Amygdala (tissue), 56 donors: ENCODE measurements at places on chromosomes 2 and 18.

GRCh38 chr2:12709207-12709522, 7.6 kb upstream of the TRIB2 start:
- no peak for DNase-seq

DNA sequence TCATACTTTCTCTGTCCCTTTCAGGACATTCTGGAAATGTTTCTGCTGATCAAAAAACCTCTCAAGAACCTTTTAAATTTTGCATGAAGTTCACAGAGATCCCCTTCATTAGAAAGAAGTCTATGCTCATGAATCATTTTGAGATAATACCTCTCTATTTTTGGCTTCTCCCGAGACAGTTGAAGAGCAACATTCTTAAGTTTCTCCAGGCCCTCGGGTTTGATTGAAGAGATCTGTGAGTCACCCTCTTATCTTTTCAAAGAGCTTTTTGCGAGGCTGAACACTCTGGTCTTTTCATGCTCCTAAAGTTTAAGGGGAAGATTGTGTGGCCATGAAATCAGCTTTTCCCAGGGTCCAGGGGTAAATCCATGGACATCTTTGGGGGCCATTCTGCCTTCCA, 354.2 kb downstream of the FBXO15 start:
- DNase-seq = no peak

- no peak for DNase-seq
Measured at GRCh38 chr2:239226677-239227581, 173.9 kb downstream of the HDAC4 start.

- no peak for DNase-seq
Measured at GRCh38 chr2:239029958-239030357, 182.1 kb downstream of the TWIST2 start.

DNA sequence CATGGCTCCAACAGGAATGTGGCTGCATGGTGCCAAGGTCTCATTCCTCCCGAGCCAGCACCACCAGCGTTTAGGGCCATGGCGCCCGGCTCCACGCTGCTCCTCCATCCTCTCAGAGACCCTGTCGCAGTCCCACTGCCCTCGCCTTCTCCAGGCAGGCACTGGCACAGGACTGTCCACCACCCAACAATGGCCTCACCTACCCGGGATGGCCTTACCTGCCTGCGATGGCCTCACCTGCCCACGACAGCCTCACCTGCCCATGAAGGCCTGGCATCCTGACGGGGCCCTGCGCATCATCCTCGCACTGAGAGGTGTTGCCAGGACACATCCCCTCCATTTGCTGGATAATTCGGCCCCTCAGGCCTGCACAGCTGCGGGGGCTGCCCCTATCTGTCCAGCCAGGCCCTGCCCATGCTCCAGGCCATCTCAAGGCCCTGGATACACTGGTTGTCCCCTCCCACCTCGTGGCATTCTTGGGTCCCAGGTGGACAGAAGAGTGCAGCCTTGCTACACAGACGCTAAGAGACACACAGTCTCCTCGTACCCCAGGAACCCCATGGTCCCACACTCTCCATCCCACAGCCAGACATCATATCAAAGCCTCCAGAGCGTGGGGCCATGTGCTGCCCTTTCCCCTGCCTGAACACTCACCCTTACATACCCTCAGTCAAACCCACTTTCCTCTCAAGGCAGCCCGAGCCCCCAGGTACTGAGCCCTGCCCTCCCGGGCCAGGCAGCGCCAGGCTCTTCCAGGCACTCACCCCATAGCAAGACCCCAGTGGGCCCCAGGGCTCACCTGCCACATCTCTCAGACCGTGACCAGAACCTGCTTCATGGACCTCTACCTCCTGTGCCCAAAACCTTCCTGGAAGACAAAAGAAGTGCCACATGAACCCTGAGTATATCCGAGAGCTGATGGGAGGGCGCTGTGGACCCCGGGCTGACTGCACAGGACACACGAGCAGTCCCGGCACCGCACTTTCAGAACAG, 268.6 kb downstream of the EIPR1 start:
- DNase-seq = no peak

GRCh38 chr2:80326861-80327260, 22.3 kb upstream of the LRRTM1 start:
- no peak for DNase-seq
